ENCODE measurements at places on chromosomes 3 and 15.

GRCh38 chr3:140386357-140387100 lies 291.3 kb upstream of the TRIM42 start:
- DNase-seq = no peak

GRCh38 chr15:59138243-59138642 lies 33.3 kb downstream of the CCNB2 start:
- DNase-seq = peak; percentile 66

GRCh38 chr3:197512691-197513571 lies 42.8 kb downstream of the BDH1 start:
- no peak for DNase-seq

GRCh38 chr3:159760046-159760445 lies 228.6 kb upstream of the IL12A start:
- no peak for DNase-seq

DNA sequence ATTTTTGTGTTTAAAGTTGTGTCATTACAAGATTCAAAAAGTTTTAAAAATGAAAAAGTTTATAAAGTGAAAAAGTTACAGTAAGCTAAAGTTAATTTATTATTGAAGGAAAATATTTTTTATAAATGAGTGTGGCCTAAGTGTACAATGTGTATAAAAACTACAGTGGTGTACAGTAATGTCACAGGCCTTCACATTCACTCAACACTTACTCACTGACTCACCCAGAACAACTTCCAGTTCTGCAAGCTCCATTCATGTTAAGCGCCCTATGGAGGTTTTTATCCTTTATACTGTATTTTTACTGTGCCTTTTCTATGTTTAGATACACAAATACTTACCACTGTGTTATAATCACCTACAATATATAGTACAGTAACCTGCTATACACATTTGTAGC lies 76.3 kb downstream of the DTWD1 start:
- DNase-seq = no peak

GRCh38 chr15:98154863-98155262 lies 194.4 kb downstream of the ARRDC4 start:
- no peak for DNase-seq

DNA sequence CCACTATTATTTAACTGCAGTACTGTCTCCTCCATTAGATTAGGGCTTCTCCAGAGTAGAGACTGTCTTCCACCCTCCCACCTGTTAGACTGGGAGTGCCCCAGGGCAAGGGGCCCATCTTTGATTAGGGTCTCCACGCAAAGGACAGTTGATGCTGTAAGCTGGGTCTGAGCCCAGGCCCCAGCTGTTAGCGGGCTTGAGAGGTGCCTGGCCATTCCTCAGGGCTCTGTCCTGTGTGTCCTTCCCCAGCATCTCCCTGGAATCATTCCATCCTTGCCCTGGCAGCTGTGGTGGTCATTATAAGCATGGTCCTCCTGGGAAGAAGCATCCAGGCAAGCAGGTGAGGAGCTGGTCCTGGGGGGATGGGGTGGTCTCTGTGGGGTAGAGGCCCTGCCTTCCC lies 6.1 kb downstream of the SLC51B start:
- no peak for DNase-seq

DNA sequence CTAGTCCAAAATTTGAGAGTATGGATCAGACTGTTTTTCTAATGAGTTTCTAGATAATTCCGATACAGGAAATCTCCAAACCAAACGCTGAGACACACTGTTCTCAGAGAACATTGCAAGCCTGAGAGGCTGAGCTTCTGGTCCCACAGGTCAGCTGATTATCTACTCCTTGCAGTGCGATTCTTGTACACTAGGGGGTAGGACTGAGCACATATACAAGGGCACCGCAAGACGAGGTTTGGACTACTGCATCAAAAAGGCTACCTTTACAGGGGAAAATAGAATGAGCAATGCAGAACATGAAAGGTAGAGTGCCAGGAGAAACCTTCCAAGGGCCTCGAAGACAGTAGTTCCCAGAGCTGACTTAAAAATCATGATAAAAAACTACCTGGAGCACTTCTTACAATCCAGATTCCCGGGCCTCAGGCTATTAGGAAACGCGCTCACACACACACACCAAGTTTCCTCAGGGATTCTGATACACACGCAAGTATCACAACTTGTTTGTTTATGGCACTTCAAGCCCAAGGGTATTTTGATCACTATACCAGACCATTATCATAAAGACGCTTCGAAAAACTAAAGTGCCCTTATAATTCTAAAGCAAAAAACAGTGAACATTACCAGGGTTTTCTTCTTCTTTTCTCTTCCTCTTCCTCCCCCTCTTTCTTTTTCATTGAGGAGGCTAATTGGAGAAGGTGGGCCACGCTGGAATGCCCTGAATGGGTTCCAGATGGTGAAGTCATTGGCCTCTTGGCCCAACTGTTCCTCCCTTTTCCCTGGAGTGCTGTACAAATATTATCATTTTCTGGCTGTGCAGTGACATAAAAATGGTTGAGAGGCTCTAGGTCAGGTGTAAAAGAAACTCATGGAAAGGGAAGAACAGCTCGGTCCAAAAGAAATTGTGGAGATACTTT lies 61.8 kb downstream of the SLC12A8 start:
- DNase-seq = peak; percentile 85

GRCh38 chr3:141303481-141304223 lies 64.7 kb upstream of the ZBTB38 start:
- DNase-seq = no peak

- DNase-seq = no peak
Measured at GRCh38 chr15:95733931-95734330, 596.6 kb upstream of the NR2F2 start.

DNA sequence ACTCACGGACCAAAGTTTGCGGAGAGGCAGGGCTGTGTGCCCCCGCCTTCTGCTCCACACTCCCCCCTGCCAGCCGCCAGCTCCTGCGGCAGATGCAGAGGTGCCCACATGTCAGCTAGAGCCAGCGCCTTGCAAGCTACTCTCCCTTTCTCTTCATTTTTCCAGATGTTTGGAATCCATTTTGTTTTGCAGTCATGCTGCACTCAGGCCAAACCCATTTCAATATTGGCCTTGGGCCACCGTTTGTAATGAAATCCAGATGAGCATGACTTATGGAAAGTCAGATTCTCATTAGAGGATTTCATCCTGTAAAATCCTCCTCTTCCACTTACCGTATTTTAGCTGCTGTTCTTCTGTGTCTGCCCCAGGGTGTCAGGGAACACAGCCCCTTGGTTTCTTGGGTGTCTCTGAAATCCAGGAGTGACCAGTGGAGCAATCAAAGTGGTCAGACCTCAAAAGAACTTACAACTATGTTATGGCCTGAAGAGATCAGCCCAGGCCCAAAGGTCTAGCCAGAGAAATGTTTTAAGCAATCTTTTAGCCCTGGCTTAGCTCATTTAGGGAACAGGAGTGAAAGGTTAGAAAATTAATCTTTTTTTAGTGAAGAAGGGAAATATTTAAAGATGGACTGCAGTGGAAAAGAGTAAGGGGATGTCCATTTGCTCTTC lies 65.8 kb downstream of the AAGAB start:
- DNase-seq = no peak

GRCh38 chr15:29382862-29383261 lies 113.2 kb upstream of the NSMCE3 start:
- no peak for DNase-seq

- DNase-seq = no peak
Measured at GRCh38 chr3:146044046-146044445, 116.9 kb downstream of the PLOD2 start.

DNA sequence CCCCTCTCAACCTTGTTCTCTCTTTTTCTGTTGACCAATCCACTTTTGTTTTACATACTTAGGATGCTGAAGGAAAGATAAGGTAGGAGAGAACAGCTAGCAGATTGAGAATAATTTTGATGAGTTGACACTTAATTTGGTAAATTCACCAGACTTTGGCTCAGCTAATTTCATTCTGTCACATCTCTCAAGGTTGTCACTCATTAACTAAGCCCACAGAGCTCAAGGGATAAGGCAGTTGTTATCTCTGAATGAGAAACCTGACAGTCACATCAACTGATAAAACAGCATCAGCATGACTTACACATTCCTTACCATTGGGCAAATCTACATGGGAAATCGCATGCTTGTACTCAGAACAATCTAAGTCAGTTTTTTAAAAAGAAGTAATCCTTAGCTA lies 591.4 kb downstream of the NLGN1 start:
- DNase-seq = no peak

GRCh38 chr3:77189684-77190083 lies 149.8 kb downstream of the ROBO2 start:
- no peak for DNase-seq

GRCh38 chr3:66493458-66494099 lies 7.2 kb downstream of the LRIG1 start:
- no peak for DNase-seq

DNA sequence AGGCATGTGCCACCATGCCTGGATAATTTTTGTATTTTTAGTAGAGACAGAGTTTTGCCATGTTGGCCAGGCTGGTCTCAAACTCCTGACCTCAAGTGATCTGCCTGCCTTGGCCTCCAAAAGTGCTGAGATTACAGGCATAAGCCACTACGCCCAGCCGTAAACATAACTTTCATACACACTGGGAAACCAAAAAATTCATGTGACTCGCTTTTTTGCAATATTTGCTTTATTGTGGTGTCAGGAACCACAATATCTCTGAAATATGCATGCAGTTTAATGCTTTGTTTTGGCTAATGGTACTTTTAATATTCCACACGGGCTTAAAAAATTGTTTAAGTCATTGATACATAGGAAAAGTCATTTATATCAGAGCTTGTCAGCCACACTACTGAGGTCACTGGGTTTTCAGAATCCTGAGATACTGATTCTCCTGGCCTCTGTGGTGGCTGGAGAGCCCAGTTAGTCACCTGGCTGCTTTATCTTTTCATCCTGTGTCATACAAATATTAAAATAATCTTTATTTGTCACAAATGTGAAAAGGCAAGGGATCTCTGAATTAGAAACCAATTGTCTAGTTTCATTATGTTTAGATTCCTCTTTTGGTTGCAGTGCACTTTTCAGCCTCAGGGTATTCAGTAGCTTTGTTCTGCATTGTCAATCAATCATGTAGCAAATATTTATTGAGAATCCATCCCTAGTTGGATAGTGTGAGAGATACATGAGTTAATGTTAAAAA lies 10.0 kb downstream of the TMEM62 start:
- DNase-seq = no peak

- no peak for DNase-seq
Measured at GRCh38 chr15:38454696-38455090, 766 bp downstream of the FAM98B start.

DNA sequence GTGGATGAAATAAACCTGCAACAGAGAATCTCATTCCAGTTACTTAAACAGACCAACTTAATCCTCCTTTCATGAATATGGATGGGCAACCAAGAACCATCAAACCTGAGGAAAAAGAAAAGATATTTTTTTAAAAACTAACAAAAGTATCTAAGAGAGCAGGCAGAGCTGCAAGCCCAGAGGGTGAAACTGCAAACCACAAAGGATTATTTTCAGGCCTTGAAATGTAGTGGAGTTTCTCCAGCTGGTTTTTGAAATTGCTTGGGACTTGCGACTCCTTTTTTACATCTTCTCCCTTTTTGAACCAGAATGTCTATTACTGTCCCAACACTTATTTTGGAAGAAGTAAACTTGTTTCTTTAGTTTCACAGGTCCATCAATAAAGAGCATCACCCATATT lies 87.4 kb downstream of the STAG1 start:
- DNase-seq = no peak

GRCh38 chr3:154749514-154749913 lies 319.5 kb upstream of the GPR149 start:
- DNase-seq = no peak

DNA sequence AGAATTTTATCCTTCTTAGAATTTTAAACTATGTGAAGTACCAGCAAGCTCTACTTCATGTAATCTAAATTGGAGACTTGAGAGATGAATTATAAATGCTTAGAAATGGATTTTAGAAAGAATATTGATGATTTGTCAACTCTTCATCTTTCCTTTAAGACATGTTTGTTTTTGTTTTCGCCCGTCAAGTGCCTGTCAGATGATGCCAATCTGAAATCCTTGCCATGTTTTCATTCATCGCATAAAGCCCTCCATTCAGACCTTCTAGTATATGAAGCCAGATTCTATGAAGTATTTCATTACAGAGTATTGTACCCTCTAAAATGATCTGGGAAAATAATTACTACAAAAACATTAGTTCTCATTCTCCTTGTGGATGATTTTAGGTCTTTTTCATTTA lies 223.2 kb upstream of the SOX2 start:
- no peak for DNase-seq

DNA sequence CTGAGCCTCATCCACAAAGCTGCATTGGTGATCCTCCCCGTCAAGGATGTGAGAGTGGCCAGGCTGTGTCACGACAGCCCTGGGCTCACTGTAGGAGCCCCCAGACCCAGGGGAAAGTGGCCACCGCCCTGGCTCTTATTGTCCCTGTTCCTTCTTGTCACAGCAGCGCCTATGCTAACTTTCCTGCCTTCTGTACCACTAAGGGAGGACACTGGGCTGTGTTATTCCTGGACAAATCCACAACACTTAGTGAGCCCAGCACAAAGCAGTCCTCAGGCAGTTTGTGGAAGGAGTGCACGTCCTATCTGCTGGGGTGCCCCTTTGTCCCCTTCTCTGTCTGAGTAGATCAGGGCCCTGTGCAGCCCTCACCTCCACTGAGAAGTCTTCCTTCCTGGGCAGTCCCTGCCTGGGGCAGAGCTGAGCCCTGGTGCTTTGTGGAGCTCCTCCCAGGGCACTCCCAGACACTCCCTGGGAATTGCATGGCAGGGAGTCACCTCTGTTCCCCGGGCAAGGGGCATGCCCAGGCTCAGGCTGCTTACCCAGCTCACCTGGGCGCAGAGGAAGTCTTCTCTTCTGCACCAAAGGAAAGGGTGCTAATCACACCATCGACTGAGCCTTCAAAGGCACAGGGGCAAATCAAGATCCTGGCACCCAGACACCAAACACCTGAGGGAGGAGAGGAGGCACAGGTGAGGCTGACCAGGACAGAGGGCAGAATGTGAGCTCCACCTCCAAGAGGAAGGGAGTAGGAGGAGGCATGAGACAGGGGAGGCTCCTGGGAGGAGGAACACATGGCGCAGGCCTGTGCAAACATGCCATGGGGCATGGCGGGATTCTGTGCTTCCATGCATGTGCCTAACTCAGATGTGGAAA lies 138.7 kb downstream of the KLF13 start:
- no peak for DNase-seq

- peak; percentile 54 for DNase-seq
Measured at GRCh38 chr15:55526559-55527036, 18.6 kb upstream of the DNAAF4 start.

DNA sequence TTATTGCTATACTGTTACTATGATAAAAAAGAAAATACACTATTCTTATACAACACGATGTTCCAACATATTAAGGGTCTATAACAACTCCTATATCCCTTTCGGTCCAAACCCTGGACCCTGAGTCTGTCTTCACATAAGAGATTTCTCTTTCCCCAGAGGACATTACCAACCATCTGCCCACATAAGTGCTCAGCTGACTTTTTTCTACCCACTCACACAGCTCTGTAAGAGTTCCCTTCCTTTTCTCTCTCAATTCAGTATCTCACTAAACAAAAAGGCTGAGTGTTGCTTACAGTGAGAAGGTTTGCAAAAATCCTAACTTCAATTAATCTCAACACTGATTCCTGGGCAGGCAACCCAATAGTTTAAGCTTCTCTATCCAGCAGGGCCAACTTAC lies 30.5 kb downstream of the ITGB5 start:
- DNase-seq = no peak

All from H1 (cell line).